ENCODE measurements at places on chromosomes 4 and X.
A peak's percentile ranks its signal among the peaks of the same experiment; 100 is the strongest.

GRCh38 chr4:166435449-166435848, 562.4 kb downstream of the TLL1 start:
- no peak for DNase-seq

GRCh38 chr4:104976262-104976661, 170.4 kb upstream of the TET2 start:
- no peak for DNase-seq

- no peak for DNase-seq
Observed at GRCh38 chr4:120232050-120232449, 165.4 kb upstream of the MAD2L1 start.

DNA sequence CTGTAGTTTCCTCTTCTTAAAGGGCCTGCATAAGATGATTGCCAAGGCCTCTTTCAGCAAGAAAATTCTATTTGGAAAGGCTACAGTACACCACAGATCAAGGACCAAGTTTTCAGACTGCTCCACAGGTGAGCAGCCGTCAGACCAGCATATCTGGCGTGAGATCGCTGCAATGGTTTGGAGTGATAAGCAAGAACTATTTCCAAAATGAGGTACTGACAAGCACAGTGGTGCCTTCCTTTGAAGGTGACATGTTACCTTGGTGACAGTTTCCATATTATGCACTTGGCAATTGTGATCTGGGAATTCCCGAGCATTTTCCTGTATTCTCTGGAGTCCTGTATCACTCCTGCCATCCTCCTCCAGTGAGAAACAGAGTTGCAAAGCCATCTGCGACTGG, 7.3 kb upstream of the TMEM150C start:
- no peak for DNase-seq

- DNase-seq: no peak
Observed at GRCh38 chr4:140654495-140654814, 85.7 kb upstream of the UCP1 start.

- DNase-seq: no peak
Observed at GRCh38 chr4:76960014-76960413, 10.5 kb downstream of the SEPTIN11 start.

DNA sequence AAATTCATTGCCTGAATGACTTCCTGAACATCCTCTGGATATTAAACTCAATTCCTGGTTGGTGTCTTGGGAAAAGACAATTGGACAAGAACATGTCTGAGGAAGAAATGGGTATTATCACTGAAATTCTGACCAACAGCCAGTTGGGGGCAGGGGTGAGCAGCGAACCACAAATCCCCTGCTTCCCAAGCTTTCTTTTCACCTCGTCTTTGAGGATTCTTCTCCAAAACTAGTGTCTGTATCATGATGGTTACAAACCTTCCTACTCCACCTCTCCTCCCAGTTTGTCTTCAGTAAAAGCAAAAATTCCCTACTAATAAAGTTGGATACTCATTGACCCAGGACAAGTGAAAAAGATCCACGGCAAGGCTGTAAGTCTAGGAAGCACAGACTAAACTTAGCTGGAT, 48.3 kb upstream of the WDR1 start:
- no peak for DNase-seq

GRCh38 chrX:70436343-70436742, 8.3 kb upstream of the DLG3 start:
- no peak for DNase-seq

- DNase-seq: peak; percentile 16
Observed at GRCh38 chrX:13473442-13474163, 95.8 kb upstream of the EGFL6 start.

GRCh38 chr4:70666369-70666768, at the start of gene JCHAIN:
Gene JCHAIN, minus strand, starts transcription at chr4:70666508. Its CDS starts 18 bp downstream, at chr4:70666490.
- no peak for DNase-seq

GRCh38 chr4:14837860-14838259, 164.4 kb upstream of the CPEB2 start:
- DNase-seq: no peak

DNA sequence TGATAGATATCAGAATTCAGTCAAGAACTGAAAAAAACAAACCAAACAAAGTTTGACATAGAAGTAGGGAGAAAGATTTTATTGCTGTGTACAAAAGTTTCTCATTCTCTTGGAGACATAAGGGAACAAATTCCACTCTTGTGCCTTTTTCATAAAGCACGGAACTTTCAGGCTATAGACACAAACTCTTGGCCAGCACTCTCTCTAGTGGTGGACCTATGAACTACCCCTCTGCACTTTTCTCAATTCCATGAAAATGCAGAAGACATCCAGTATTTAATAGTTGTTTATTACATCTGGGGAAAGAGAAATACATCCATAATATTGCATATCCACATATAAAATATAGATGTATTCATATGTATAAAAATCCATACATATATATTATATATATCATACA, 291.6 kb upstream of the HS3ST1 start:
- no peak for DNase-seq

GRCh38 chrX:17613979-17614588, 123.2 kb upstream of the SCML1 start:
- no peak for DNase-seq

DNA sequence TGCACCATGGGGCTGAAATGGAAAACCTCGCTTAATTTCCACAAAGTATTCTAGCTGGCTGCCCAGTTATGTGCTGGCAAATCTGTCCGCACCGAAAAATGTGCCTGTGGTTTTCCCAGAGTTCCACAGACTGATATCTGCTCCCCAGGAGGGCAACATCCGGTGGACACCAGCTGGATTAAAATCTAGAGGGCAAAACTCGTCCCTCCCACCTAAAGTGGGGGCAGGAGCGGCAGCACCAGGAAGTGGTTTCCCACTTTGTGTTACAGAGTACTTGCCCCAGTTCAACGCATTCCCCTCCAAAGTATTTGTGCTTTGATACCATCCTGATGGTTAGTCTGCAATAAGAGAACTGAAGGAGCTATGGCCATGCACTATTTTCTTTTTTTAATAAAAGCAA, 187.6 kb downstream of the TSPAN5 start:
- no peak for DNase-seq

GRCh38 chr4:148044089-148044911, 312.4 kb downstream of the ARHGAP10 start:
- no peak for DNase-seq

DNA sequence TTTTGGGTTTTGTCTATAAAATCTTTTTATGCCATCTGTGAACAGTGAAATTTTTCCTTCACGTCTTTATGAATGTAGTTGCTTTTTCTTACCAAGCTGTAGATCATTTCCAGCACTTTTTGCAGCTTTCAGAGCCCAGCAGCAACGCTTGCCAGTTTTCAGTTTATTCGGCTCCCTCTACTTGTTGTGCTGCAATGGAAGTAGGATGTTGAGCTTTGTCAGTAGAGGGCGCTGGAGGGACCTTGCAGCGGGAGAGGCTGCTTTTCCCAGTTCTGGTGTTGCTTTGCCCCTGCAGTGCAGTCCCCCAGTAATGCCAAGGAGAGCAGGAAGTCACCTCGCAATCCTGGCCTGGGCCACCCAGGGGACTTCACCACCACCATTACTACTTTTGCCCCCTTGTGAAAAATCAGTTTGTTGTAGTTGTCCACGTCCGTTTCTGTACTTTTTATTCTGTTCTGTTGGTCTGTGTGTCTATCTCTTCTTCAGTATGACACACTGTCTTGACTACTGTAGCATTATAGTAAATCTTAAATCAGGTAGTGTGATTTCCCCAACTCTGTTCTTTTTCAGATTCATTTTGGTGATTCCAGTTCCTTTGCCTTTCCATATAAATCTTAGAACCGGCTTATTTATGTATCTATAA, 21.8 kb downstream of the CMC4 start:
- no peak for DNase-seq

DNA sequence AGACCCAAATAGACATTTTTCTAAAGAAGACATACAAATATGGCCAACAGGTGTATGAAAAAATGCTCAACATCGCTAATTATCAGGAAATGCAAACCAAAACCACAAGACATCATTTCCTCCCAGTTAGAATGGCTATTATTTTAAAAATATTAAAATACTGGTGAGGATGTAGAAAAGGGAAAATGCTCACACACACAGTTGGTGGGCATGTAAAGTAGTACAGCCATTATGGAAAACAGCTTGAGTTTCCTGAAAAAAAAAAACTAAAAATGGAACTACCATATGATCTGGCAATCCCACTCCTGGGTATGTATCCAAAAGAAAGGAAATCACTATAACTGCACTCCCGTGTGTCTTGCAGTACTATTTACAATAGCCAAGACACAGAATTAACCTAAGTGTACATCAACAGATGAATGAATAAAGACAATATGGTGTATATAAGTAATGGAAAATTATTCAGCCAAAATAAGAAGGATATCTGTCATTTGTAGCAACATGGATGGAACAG, 128.9 kb upstream of the DKK2 start:
- DNase-seq: no peak

DNA sequence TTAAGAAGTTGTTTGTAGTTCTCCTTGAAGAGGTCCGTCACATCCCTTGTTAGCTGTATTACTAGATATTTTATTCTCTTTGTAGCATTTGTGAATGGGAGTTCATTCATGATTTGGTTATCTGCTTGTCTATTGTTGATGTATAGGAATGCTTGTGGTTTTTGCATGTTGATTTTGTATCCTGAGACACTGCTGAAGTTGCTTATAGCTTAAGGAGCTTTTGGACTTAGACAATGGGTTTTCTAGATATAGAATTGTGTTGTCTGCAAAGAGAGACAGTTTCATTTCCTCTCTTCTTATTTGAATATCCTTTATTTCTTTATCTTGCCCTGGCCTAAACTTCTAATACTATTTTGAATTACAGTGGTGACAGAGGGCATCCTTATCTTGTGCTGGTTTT, 52.1 kb upstream of the GRID2 start:
- no peak for DNase-seq

DNA sequence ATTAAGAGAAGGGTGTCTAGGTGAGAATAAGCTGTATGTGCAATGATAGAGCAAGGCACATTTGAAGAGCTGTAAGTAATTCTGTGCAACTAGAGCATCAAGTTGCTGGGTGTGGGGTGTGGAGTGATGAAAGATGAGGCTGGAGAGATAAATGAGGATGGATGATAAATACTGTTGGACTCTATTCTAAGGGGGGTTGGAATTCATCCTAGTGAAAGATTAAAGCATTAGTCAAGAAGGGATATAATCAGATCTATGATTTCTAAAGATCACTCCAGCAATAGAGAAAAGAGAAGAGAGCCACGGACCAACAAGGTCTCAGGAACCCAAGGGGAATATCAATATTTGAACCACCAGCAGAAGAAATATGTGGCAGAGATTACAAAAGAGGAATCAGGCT, 415.0 kb upstream of the RPS6KA3 start:
- no peak for DNase-seq

DNA sequence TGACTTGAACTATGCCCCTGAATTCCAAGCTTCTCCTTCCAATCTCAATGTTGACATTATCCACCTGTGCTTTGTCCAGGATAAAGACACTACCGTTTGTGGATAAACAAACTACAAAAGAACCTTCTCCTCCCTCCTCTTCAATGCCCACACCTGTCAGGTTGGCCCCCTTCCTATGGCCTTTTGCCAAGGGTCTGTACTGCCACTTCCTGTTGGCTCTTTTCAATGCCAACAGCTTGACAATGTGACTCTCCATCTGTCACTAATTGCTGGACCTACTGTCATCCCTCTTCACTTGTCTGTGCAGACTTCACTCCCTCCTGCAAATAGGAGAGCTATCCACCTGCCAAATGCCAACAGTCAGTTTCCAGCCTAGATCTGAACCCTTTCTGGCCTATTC, 35.8 kb upstream of the MID1 start:
- DNase-seq: no peak

DNA sequence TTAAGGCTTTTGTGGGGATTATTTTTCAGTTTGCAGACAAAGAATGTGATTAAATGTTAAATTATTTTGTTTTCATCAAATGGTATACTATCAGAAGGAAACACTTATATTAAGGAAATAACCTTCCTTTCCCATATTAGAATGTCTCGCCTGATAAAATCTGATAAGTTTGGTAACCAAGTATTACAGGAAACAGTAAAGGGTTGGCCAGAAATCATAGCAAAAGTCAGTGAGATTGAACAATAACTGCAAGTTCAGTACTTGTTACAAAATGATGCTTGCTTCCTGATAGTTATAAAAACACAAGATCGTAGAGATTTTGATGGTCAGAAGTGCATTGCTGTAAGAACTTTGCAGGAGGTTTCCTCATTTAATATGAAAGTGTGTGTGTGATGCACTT, 40.5 kb downstream of the FABP2 start:
- DNase-seq: no peak

- DNase-seq: no peak
Observed at GRCh38 chr4:142719854-142720541, 126.1 kb downstream of the INPP4B start.

DNA sequence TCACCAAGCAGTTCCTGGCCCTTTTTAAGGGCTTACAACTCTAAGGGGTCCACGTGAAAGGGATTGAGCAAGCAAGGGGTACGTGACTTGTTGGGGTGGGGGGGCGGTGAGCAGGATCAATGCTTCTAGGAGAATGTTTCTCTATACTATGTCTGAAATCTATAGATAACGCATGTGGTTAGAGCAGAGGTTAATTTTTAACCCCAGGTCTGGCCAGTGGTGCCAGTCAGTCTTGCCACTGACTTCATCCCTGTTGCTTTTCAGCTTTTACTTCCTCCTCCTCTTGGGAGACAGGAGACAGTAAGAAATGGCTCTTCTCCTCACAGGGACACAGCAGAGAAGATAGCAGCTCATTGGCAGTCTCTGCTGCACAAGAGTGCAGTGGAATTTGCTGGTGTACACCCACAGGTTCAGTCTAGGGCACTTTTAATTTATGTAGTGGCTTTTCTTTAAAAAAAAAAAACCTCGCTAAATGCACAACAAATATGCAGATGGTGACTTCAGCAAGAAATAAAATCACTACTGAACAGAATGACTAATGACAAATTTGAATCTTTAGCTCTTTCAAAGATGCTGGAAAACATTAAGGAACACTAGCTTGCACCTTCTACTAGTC, 190.5 kb downstream of the CCNG2 start:
- no peak for DNase-seq

DNA sequence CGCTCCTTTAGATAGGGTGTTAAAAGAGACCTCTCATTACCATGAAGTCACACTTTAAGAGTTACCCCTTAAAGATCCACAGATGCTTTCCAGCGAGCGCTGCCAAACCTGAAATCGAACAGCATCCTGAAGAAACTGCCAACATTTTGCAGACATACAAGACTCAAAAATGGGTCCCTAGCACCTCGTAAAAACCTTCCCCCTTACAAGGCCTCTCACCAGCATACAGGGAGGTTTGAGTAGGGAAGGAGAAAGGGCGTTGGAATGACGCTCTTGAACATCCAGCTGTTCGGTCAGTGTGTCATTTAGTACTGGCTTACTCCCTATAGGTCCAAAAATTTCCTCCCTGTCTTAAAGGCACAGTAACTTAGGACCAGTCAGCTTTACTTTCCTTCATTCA, 45.3 kb upstream of the PGRMC1 start:
- no peak for DNase-seq

GRCh38 chrX:134146493-134146892, 90.5 kb upstream of the CCDC160 start:
- no peak for DNase-seq

DNA sequence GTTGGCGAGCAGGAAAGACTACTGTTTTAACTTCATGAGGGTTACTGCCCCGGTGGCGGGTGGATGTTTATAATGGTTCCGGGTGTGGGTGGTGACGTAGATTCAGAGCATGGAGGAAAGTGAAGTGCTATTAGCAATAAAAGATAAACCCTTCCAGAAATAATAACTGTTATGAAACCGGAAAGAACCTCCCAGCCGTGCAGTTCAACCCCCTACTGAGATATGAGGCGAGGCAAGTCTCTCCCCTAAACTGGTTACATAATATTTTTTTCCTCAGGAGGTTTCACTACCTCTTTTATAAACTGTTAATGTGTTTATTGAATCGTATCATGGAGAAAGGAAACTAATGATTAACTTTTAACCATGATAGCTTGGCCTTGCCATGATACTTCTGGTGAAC, 33.9 kb upstream of the STIM2 start:
- no peak for DNase-seq
